ENCODE measurements at places on chromosomes 3 and 15.
A peak's percentile ranks its signal among the peaks of the same experiment; 100 is the strongest.

DNA sequence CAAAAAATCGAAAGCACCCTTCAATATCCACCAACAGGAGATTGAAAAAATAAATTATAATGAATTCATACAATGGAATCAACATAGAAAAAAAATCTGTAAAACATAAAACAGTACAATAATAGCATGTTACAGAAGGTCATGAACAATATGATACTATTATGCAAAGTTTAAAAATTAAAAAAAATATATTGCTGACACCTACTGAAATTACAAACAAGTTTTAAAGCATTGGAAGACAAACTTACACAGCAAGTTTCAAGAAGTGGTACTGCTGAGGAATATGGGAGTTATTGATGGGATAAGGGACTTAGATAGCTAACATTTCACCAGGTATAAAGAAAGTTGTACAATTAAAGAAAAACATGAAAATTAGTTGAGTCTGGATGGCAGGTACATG, 89.4 kb downstream of the EFL1 start:
- no peak for DNase-seq

- DNase-seq, result no peak
Measured at GRCh38 chr15:62279041-62279440, 114.0 kb upstream of the C2CD4B start.

DNA sequence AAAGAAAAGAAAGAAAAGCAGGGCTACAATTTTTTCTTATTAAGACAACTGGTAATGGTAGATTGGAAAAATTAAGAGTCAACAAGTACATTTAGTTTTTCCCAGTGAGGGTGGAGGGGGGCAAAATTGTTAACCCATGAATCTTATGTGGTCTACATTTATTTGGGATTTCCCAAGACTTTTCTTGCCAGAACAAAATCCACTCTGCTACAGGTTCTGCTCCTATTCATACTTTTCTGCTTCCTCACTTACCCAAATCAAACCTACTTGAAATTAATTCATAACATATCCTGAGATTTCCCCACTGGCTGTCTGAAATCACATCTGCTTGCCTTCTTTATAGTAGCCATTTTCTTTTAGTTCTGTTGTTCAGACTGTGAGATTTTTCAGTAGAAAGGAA, 41.1 kb downstream of the VGLL3 start:
- DNase-seq, result no peak

- DNase-seq, result no peak
Measured at GRCh38 chr3:135182364-135182998, 387.4 kb downstream of the EPHB1 start.

- DNase-seq, result no peak
Measured at GRCh38 chr3:106420628-106421027, 551.8 kb upstream of the CBLB start.

GRCh38 chr3:113560831-113561623, 28.7 kb downstream of the SIDT1 start:
- peak; percentile 66 for DNase-seq

- DNase-seq, result peak; percentile 75
Measured at GRCh38 chr15:66580643-66581042, 14.8 kb upstream of the LCTL start.

DNA sequence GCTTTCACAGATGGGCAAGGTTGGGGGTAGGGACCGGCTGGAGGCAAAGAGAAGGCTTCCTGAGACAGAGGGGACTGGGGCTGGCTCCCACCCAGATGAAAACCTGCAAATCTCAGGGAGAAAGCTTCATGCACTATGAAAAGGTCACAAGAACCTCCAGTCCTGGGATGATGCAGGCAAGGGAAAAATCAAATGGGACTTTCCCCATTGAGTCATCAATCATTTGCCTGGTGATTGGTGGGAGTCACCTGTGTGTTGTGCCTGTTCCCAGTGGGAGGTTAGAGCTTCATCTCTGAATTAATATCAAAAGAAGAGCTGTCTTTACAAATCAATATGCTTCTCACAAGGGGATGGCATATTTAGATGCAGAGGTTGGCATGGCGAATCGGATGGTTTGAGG, 49.9 kb downstream of the CACNA1D start:
- DNase-seq, result no peak

- DNase-seq, result peak; percentile 28
Measured at GRCh38 chr15:64574301-64575017, 114.1 kb downstream of the ZNF609 start.

DNA sequence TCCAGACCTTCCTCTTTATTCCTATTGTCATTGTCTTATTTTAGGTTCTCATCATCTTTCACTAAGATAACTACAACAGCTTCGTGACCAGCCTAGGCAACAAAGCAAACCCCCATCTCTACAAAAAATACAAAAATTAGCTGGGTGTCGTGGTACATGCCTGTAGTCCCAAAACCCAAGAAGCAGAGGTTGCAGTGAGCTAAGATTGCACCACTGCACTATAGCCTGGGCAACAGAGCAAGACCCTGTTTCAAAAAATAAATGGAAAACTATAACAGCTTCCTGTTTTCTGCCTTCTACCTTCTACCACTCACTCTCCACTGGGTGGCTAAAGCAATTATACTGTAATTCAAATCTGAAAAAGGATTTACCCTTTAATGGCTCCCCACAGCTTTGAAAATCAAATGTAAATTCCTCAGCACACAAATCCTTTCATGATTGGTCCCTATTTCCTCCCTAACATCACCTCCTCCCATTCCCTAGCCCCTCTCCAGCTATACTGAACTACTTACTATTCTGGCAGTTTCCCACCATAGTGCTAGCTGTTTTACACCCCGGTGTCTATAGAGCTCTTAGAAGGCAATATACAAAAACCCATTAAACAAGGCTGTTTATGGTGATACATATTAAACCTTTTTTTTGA, 33.4 kb downstream of the LRRFIP2 start:
- DNase-seq, result no peak

DNA sequence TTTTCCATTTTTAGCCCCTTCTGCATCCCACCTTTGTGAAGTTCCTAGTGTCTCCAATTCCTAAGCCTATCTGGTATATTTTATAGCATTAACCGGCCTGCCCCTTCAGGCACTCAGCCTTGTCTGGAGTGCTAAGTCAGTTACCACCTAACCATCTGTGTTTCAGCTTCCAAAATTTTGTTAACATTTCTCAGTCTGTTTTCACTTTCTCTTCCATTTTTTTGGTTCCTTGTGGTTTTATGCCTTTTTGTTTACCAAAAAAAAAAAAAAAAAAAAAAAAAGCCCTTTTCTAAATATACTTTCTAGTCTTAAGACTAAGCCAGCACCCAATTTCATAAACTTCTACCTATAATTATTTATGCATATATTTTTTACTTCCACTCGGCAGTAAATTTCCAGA, 92.4 kb downstream of the CSNK1G1 start:
- no peak for DNase-seq

DNA sequence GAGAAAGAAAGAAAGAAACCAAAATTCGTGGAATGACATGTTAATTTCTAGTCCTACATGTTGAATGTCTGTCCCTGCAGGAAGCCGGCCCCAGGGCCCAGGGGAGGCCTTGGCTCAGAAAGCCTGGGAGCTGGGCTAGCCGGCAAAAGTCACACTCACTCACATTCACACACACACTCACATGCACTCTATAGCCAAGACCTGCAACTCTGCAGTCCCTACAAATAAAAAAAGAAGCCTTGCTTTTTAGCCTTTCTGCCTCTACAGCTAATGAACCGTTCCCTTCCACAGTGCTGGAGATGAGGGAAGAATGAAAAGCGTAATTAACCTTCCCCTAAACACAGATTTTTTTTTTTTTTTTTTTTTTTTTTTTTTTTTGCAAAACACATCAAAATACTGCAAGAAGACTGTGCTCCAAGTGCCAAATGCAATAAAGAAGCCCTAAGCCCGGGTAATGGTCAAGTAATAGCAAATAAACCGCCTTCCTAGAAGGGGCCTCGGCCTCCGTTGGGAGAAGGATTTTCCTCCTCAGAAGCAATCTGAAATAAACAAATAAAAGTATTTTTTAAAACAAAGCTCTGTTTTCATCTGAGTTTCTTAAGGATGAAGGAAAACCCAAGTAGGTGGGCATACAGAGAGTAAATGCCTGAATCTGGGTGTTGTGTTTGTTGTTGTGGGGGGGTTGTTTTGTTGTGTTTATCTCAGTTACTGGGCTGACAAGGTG, 4.3 kb downstream of the MECOM start:
- DNase-seq, result peak; percentile 12

DNA sequence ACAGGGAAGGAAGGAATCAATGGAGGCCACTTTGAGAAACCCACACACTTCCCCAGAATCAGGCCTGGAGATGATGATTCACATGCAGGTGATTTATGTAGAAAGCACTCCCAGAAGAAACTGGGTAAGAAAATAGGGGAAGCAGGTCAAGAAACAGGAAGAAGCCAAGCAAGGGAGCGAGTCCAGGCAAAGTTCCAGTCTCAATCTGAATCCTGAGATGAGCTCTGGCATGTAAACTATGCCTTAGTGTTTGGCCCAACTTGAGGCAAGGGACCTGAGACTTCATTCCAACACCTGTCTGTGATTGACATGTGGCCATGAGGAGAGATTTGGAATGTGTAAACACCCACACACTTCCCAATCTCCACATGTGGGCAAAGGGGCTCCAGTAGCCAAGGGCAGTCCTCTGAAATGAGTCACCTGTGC, 61.6 kb upstream of the CTNNB1 start:
- no peak for DNase-seq

- peak; percentile 44 for DNase-seq
Measured at GRCh38 chr3:148757238-148758215, 59.8 kb downstream of the AGTR1 start.

DNA sequence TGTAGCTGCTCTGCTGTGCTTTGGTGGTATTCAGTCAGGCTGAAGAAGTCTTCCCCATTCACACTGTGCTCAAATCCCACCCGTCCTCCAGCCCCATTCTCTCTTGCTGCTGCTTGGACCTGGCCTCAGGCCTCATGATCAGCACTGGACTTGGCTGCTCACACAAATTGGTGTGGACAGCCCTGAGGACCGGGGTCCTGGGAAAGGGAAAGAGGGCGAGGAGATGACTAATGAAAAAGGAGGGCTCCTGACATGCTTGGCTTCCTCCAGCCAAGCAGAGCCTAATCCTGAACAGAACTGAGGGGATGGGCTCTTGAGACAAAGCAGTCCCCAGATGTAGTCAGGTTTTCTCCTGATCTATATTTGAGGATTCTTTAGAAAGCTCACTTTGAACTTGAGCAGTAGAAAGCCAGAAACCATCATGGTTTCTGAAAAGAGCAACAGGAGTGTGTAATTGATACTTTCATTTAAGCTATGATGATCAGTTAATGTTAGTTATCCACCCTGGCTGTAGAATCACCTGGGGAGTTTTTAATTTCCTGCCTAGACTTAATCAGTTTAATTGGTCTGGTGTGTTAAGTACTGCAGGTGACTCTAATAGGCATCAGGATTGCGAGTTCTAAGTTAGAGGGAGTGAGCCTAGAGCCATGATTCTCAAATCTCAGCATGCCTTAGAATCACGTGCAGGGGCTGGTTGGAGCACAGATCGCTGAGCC, 79.4 kb upstream of the THBS1 start:
- DNase-seq, result no peak

- DNase-seq, result peak; percentile 61
Measured at GRCh38 chr3:37290551-37290950, 116.2 kb upstream of the LRRFIP2 start.

DNA sequence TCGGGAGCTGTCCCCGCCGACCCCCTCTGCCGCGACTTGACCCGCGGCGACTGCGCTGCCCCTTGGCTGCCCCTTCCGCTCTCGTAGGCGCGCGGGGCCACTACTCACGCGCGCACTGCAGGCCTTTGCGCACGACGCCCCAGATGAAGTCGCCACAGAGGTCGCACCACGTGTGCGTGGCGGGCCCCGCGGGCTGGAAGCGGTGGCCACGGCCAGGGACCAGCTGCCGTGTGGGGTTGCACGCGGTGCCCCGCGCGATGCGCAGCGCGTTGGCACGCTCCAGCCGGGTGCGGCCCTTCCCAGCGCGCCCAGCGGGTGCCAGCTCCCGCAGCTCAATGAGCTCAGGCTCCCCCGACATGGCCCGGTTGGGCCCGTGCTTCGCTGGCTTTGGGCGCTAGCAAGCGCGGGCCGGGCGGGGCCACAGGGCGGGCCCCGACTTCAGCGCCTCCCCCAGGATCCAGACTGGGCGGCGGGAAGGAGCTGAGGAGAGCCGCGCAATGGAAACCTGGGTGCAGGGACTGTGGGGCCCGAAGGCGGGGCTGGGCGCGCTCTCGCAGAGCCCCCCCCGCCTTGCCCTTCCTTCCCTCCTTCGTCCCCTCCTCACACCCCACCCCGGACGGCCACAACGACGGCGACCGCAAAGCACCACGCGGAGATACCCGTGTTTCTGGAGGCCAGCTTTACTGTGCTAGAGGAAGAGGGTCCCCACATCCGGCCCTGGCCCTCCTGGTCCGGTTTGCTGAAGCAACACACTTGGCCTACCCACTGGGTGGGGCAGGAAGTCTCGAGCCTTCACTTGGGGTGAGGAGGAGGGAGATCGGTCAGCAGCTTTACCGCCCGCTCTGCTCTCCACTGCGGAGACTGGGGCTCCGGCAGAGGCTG, at the start of gene RASSF1:
RASSF1 (minus strand) TSS at position 389 of the 882 bp plus-strand sequence; CDS start at position 358, 31 bp downstream.
- DNase-seq, result peak; percentile 64

- DNase-seq, result no peak
Measured at GRCh38 chr15:81334768-81335435, 11.0 kb upstream of the STARD5 start.

- DNase-seq, result peak; percentile 67
Measured at GRCh38 chr3:106401666-106402490, 533.1 kb upstream of the CBLB start.

DNA sequence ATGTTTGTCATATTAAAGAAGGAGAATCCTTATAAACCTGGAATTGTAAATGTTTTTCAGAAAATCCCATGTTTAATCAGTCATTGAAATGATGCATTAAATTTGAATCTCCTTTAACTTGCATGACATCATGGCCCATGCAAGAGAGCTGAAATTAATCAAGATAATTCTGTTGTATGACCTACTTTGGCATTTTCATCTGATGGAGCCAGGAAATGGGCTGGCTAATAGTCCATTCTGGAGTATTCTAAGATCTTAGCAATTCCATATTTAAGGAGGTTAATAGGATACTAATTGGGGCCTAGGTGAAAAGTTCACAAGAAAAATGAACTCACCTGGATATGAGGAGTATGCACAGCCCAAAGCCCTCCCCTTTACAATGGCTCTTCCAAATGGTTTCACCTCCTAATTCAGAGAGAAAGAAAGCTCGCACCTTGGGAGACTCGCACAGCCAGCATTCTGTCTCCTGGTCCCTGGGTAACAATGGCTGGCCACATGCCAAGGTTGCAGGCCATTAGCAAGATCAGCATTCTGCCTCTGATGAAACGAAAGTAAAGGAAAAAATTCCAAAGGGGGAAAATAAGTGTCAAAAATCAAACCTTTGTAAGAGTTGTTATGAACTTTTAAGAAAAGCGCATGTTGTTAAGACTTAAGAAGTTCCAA, 786.4 kb downstream of the MCTP2 start:
- peak; percentile 48 for DNase-seq

- DNase-seq, result peak; percentile 31
Measured at GRCh38 chr3:190382082-190382481, 5.9 kb upstream of the CLDN16 start.

- DNase-seq, result peak; percentile 28
Measured at GRCh38 chr3:186489507-186489906, 54.7 kb downstream of the CRYGS start.

DNA sequence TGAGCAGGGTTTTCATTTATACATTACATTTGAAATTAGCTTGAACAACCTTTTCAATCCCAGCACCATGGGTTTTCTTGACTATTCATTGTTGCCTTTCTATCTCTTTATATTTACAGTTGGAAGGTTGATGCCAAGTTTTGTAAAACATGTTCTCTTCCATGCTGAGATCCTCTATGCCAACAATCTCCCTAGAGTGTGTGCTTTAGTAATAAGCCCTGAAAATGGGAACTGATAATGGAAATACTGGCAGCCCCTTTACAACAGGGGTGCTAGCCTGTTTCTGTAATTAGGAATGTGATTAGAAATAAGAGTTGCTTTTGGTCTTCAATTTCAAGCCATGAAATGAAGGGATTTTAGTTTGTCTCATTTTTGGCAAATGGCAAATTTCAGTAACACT, 239.9 kb upstream of the NAALADL2 start:
- DNase-seq, result no peak

Measured in cardiac fibroblast (primary cell).